Fibroblast of skin of scalp (primary cell): ENCODE measurements at places on chromosomes 13 and 19.

DNA sequence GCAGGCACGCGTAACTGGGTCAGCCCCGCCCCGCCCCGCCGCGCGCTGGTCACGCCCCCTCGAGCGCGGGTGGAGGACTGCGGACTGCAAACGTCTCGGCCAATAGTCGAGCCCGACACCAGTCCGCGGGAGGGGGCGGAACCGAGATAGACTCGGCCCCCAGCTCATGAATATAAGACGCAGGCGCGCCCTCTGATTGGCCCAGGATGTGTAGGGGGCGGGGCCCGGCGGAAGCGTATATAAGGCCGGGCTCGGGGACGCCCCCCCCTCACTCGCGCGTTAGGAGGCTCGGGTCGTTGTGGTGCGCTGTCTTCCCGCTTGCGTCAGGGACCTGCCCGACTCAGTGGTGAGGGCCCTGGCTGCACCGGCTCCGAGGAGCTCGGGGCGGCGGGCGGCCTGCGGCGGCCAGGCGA is at the start of gene CIRBP:
Gene CIRBP, plus strand, starts transcription at position 268 of the 413 bp plus-strand sequence. CDS start 1,602 bp downstream, outside the sequence.
- DNase-seq: peak; percentile 100

DNA sequence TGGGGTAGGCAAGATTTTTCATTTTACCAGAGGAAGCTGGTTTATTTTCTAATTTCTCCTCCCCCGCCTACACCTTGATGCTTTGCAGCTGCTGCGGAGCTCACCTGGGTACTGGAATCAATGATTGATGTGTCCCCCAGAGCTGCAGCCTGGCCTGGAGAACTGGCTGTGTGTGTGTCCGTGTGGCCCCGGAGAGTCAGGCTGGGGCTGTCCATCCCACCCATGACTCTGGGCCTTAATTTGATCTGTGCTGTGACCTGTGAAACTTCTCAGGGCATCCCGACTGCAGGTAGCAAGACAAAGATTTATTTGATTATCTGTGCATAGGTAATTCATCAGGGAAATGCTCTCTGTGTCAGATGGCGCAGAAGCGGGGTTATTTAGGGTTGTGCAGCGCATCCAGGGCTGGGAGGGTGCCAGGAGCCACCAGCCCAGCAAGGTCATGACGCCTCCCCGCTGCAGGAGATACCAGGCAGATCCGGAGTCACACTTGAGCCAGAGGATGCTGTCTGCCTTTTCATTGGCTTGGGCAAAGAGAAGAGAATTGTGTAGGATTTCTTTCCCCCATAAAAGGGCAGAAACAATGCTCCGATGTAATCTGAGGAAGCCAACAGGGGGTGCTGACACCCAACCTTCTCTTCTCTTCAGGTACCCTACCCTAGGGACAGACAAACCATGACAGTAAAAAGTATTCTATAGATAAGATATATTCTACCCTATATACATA is 346.6 kb downstream of the TSHZ3 start:
- DNase-seq: no peak

GRCh38 chr13:111973605-111974340 is 93.2 kb upstream of the SOX1 start:
- no peak for DNase-seq

- no peak for DNase-seq
These were observed 2.4 kb downstream of the ALOX5AP start for GRCh38 chr13:30737511-30738337.

- DNase-seq: no peak
These were observed 283 bp upstream of the PARP4 start for GRCh38 chr13:24512908-24513213.

- DNase-seq: peak; percentile 63
These were observed 2.3 kb downstream of the PEG3 start for GRCh38 chr19:56838024-56838908.

DNA sequence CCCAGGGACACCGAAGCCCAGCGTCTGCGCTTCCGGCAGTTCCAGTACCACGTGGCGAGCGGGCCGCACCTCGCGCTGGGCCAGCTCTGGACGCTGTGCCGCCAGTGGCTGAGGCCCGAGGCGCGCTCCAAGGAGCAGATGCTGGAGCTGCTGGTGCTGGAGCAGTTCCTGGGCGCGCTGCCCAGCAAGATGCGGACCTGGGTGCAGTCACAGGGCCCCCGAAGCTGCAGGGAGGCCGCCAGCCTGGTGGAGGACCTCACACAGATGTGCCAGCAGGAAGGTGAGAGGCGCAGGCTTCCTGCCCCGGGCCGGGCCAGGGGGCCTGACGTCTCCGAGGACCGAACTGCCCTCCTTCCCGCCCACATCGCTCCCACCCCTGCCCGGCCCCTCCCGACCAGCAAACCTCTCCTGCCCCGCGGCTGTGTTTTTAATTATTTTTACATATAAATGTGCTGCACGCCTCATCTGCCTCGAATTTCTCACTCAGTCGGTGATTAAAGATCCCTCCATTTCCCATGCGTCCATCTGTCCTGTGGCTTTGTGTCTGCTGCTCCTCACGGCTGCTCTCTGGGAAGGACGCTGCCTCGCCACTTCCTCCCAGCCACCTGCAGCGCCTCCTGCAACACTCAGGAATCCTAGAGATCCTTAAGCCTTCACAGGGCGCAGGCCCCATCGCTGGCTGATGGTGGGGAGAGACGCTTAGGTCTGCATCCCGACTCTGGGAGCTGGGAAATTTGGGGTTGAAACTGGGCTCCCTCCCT is 4.3 kb downstream of the ZSCAN1 start:
- no peak for DNase-seq

DNA sequence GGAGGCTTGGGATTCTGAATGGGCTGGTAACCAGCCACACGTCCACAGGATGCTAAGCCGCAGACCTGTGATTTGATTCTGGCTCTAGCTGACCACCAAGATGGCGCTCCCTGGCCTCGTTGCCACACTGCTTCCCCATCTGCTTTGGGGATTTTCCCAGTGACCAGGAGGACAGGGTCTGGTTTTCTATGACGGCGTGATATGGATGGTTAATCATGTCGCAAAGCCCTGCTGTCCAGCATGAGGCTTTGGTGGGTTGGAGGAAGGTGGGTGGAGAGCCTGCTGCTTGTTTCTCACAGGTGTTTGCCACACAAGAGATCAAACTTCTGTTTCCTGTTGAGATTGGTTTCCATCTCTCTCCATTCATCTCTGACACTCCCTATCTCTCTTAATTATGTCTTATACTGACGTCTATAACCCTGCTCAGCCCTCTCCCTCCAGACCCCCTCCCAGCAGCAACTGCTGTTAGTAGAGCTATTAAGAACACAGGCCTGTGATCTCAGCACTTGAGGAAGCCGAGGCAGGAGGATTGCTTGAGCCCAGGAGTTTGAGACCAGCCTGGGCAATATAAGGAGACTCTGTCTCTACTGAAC is 102.7 kb downstream of the SIPA1L3 start:
- DNase-seq: no peak

DNA sequence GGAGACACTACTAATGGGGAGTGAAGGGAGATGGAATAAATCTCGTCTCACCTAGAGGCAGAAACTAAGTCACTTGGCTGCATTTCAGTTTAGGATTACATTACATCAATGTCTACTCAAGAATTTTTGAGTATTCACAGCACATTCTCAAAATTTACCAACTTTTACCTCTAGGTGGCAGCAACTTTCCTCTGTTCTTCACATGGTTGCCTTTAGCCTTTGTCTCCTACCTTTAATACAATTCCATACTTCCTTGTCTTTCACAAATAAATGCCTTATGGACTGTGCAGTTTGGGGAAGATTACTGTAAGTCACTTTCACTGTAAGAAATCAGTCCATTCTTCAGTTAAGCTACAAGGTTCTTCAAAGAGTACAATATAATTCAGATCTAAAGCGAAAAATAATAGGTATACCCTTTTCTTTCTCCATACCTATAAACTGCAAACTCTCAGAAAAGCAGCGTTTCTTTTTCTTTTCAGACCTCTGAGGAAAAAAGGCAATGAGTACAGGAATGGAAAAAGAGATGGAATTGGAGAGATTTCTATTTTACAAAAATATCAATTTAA is 379.4 kb downstream of the KLF12 start:
- peak; percentile 73 for DNase-seq

DNA sequence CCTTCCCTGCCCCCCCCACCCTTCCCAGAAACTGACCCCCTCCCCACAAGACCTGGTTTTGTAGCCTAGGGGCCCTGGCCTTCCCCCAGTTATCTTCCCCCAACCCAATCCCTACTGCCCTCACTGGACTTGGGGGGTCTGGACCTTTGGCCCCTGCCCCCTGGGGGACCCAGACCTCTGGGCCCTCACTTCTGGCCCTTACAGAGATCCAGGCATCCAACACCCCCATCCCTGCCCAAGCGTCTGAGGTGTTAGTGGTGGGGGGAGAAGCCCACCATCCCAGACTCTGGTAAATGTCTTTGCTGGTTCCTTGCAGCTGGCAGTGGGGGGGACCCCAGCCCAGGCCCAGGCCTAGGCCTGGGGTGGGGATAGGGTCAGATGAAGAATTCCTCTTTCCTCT is 3.5 kb upstream of the ZNF428 start:
- no peak for DNase-seq

DNA sequence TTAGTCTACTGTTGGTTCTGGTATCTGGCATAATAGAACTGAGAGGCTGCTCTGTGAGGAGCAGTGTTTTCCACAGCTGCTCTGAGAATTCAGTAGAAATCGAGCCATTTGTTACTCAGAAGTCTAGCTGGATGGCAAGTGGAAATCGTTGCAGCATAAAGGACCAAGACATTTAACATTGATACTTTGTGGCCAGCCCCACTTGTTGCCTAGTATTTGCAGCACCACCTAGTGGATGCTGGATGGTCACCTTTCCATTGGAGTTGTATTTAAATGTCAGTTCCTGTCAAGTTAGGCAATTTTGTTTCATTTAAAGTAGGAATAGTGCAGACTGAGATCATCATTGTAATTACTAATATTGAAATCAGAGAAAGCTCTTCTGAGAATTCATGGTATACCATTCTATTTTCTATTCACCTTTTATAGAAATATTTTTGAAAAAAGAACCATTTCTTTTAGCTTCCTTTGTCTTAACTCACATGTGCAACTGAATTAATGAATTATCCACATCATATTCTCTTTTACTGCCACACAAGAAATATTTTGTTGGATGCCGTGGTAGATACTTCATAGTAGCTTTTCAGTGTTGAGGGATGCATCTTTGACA is 64.6 kb downstream of the PDS5B start:
- DNase-seq: peak; percentile 63

- DNase-seq: peak; percentile 29
These were observed 594 bp downstream of the ZNF146 start for GRCh38 chr19:36215276-36216123.

DNA sequence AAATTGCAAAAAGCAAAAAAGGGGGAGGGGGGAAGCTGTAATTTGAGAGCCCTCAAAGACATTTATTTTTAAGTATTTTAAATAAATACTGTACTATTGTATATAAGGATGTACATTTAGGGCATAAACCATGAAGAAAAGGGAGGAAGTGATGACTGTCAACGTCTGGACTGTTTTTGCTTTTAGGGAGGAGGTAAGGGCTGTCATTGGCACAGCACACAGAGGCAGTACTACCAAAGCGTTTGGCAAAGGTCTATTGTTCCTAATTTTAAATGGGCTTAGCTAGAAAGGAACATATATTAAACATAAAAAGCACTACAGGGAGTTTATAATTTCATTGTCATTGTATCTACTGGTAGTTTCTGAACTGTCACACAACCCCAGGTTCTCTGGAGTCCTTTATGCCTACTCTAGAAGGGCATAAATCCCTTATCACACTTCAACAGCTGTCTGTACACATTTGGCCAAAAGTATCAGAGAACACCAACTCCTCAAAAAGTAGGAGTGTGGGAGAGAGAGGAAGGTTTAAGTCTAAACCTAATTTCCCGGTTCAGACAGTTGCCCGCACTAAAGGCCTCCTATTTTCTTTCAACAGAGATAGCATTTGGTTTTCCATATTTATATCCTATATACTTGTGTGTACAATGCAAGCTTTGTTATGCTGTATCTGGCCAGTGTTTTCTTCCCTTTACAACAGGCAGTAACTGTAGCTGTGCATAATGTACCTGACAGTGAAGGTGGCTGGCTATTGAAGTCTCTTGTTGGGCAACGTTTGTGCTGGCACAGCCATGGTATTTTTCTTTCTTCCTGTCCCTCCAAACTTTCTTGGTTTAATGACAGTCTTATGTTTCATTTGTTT is 406.2 kb downstream of the KLF5 start:
- DNase-seq: no peak

DNA sequence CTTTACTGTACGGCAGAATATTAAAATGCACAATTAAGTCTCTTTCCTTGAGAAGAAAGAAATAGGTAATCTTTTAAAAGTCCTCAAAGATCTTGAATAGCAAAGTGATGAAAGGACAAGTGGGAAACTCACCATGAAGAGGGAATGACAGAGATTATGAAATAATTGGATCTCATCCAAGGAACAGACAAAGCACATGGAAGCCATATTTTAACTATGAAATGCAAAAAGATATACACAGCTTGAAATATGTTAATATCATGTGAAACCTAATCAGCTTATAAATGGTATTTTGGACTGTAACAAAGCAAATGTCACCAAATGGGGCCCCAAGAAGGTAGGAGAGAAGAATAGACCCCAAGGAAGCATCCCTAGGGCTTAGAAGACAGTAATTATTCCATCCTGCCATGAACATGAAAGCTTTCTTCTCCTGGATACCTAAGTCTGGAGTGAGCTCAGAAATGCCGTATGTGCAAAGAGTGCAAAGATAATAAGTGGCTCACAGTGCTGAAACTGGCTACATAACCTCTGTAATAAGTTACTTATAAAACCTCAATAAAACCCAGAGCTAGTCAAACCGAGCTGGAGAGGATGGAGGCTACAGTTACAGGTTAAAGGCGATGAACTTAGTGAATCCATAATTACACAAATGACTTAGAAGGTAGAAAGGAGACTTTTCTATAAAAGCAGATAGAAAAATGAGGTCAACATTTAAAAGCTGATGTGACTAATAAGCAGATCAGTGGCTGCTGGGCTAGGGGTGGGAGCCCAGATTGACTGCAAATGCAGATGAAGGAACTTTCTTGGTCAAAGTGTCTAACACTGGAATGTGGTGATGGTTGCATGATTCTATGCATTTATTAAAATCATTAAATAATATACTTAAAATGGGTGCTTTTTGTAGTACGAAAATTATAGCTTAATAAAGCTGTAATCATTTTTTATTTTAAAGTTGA is 34.4 kb downstream of the DCLK1 start:
- DNase-seq: peak; percentile 36

- DNase-seq: no peak
These were observed 2218.8 kb downstream of the PCDH9 start for GRCh38 chr13:65011378-65011777.

GRCh38 chr13:30798776-30799355 is 63.5 kb downstream of the ALOX5AP start:
- peak; percentile 68 for DNase-seq

DNA sequence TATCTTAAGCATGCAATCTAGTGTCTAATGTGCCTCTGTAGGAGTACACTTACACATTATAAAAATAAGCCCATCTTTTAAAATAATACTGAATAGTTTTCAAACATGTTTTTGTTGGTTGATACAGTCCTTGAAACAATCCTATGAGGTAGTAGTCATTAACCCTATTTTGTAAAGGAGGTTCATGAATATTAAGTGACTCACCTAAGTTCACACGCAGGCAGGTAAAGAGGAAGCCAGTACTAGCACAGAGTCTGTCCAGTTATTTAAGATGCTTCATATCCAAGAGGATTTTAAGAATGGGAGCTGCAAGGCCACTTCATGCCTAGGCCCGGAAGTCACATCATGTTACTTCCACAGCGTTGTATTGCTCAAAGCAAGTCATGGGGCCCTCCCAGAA is 121.0 kb upstream of the MAB21L1 start:
- no peak for DNase-seq
